Ovary (tissue), 10 donors: ENCODE measurements at places on chromosomes 2 and 18.

GRCh38 chr2:136117391-136117841 lies 533 bp downstream of the CXCR4 start:
- DNase-seq: no peak

- peak; percentile 82 for DNase-seq
Observed at GRCh38 chr2:216765761-216766262, 70.5 kb upstream of the IGFBP5 start.

DNA sequence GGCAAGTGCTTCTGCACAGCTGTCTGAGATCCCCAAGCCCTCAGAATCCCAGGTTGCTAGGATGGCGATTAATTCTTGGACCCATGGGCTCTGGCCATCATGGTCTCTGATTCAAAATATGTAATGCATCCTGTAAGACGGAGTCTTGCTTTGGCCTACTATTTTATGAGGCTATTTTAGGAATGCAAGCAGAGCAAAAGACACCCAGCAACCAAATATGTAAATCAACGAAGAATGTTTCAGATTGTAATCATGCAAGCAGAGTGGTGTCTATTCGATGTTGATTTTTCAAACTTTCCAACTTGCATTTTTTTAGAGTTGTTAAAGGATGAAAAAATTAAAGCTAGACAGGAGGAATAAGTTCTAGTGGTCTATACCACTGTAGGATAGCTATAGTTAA lies 154.8 kb downstream of the COL6A3 start:
- no peak for DNase-seq

- no peak for DNase-seq
Observed at GRCh38 chr18:6733758-6734157, 4.2 kb downstream of the ARHGAP28 start.

- DNase-seq: no peak
Observed at GRCh38 chr18:11034884-11035283, 114.5 kb downstream of the PIEZO2 start.

DNA sequence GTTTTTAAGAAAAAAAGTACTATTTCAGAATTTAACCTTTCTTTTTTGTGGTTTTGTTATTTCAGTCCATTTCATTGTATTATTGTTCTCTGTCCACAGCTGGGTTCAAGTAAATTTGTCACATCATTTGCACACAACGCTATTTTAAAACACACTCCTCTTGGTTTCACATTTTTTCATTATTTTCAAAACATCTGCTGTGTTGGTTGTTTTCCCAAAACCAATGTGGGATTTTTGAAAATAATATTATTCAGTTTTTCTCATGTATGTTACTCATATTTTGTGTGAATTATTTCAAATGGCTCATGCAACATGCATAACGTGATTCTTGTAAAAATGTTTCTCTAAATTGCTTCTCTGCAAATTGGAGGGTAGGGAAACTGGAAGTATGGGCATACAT lies 589.2 kb downstream of the METTL4 start:
- no peak for DNase-seq

DNA sequence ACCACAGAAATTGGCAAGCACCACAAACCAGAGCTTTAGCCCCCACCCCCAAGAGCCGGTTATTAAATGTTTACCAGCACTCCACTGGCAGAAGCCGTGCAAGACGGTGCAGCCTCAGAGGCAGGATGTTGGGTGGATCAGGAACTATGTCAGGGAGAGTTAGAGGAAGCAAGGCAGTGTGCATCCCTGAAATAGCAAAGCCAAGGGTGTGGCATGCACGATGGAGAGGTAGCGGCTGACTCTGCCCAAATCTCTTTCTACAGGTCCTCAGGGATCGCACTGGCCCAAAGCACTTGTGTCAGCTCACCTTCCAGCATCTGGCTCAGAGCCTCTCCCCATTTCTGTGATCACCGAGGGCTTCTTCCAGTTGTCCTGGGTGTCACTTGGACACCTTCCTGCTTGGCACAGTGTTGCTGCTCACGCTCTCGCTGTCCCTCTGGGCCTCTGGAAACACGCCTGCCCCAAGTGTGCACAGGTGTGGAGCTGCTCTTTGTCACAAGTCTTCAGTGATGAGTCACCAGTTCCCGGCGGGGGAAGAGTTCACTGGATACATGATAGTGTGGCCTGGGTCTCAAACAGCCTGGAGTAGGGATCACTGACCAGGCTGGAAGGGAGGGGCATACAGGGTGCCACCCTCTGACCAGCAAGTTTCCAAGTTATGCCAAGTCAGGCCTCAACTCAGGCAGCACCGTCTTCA lies 17.3 kb upstream of the B3GNT7 start:
- DNase-seq: no peak

GRCh38 chr2:199851501-199851810 lies 464 bp upstream of the FTCDNL1 start:
- no peak for DNase-seq

DNA sequence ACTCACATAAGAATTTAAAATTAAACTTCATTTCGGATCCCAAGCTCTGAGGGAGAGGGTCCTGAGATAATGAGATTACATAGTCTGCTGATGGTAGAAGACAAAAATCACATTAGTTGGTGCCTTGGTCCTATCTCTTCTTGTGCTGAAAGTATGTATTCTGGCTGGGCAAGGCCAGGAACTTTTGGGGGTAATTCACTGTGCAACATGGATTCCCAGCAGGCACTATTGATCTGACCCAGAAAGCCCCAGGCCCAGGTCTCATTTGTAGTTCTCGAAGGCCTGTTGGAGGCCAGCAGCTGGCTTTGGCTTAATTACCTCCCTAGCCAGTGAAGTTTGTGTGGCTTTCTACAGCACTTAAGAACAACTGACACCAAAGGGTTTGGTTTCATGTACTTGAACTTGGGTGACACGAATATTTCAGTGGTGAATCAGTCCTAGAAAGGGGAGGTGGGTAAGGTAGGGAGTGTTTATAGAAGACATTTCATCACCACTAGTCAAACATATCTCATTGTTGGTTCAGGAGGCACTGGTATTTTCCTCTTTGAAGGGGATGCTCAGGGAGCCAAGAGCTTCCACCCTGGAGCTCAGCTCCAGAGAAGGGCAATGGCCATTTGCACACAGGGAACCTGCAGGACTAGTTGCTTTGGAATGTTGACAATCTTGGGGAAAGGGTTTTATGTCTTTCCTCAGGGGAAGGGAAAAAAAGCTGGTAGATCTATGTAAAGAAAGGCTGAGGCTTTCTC lies 217.8 kb downstream of the OSR1 start:
- DNase-seq: no peak

GRCh38 chr2:208360259-208361076 lies 46.1 kb upstream of the PTH2R start:
- DNase-seq: no peak

DNA sequence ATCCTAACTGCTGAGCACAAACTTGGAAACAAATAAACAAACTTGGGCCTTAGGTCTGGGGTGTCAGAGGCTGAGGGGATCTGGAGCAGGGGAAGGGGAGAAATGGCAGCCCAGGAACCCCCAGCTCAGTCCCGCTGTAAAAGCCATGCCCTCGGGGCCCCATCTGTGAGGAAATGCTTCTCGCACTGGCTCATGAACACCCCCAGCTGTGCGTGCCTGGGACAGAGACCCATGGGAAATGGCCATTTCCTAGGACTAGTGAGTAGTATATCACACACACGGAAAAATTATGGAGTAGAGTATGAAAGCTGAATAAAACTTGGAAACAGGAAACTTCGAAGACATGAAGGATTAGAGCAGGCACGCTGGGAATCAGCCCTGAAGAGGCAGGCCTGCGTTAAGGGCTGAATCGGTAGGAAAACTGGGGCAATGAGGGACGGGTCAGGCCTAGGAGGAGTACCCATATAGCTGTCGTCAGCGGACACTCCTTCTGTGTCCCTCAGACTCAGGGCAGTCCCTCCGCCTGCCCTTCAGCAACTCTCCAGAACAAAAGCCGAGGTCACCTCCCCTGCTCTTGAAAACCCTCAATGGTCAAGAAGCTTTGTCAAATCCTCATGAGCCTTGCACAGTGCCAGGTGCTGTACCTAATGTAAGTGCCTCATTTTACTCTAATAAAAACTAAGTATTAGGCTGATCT lies 120.8 kb upstream of the ODC1 start:
- DNase-seq: no peak

- peak; percentile 30 for DNase-seq
Observed at GRCh38 chr2:47771211-47771610, 11.7 kb upstream of the MSH6 start.

DNA sequence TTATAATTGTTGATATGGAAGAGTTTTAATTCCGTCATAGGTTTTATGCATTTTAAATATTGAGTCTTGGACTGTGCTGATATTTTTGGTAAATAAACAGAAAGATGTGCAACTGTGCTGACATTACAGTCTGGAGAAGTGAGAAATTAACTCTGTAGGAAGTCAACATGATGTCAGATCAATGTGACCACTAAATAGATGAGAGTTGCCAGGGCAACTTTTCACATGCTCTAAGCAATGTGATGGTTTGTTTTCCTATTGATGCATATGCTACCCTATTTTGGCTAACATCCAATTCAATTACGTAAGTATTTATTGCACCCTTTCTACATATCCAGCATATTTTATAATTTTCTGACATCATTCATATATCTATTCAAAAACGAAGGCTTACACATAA lies 1109.3 kb downstream of the TSN start:
- DNase-seq: no peak

DNA sequence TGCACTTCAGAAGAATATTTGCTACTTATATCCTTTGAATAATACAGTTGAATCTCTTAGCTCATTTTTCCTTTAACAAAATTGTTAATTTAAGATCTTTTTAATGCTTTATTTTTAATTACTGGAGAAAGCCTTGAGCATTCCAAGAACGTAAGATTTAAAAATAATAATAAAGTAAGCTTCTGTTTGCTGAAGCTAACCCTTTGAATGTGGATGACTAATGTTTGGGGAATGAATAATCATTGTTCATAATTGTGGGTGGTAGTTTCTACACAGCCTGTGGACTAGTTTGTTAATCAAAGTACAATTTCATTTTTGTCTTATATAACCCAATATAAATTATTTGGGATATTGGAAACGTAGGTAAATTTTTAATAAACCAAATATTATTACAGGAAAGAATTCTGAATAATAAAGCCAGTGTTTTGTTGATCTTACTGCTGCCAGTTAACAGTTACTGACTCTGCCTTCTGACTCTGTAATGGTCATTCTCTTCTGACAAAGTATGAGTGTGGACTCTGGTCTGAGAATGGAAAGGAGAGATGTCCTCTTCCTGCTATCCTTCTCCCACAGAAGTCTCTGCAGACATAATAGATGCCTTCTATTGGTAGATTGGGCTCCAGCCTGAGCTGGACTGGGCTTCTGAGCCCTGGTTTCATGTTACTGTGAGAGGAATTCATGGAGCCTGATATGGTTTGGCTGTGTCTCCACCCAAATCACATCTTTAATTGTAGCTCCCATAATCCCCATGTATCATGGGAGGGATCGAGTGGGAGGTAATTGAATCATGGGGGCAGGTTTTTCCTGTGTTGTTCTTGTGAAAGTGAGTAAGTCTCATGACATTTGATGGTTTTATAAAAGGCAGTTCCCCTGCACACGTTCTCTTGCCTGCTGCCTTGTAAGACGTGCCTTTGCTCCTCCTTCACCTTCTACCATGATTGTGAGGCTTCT lies 292.7 kb upstream of the SLC39A10 start:
- no peak for DNase-seq

- DNase-seq: no peak
Observed at GRCh38 chr2:61585383-61585782, 47.2 kb upstream of the XPO1 start.

GRCh38 chr2:64966017-64966416 lies 23.2 kb upstream of the SLC1A4 start:
- DNase-seq: no peak

DNA sequence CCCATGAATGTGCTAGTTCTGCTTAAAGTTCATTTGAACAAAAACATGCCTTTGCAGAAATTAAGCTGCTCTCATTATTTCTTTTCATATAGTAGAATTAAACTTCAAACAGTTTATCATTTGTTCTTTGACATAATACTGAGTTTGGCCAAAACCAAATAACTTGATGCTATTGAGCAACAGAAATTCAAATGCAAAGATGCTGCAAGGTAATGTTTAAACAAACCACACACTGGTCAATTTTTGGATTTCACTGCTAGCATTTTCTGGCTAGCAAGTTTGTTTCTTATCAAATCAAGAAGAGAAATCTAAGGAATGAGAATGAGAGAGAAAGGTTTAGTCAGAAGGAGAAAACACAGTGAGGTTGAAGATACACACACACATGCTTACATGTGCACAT lies 80.0 kb downstream of the LYPD1 start:
- DNase-seq: no peak

- no peak for DNase-seq
Observed at GRCh38 chr18:31977270-31977872, 34.4 kb upstream of the TRAPPC8 start.

DNA sequence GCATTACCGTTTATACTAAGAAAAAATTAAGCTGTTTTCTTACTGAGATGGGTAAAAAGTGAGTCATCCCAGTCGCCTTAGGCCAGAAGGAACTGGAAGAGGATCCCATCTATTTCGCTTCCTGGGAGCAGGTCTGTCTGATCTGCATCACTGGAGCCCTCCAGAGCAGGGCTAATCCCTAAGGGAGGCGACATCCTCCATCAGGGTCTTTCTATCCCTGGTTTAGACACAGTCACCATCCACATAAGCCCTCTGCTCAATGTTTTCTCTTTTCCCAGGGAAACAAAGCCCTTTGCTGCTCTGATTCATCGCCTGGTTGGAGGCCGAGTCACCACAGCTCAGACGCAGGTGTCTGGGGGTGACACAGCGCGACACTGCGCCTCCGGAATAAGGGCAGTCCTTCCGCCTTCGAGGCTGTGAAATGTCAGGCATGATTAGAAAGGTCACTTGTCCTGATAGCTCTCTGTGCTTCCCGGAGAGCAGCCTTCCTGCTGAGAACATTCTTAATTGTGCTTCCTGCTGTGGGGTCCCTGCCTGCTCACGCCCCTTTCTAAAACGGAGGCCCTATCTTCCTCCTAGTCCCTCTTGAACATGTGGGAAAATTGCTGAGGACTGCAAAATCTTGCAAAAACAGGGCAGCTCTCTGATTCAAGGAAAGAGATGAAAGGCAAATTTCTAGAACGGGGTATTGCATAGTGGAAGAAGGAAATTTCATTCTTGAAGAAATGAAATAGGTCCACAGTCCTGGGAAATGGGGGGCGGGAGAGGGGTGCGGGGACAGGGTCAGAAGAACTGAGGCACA lies 56.3 kb downstream of the MARCHF4 start:
- DNase-seq: no peak

DNA sequence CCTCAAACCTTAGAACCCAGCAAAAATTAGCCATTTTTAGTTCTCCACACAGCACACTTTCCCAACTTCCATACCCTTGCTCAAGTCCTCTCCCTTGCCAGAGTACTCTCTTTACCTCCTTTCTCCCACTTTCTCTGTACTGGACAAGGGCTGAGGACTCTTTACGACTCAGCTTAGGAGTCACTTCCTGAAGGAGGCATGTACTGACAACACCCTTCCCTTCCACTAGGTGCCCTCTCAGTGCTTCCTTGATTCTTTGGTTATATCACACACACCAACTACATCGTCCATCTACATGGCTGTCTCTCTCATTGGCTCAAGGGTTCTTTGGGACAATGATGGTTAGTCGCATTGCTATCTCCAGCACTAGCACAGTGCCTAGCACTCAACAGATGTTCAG lies 5.2 kb upstream of the C18orf63 start:
- DNase-seq: no peak

- DNase-seq: no peak
Observed at GRCh38 chr2:191923652-191923997, 76.7 kb upstream of the CAVIN2 start.
